Immature natural killer cell (primary cell): ENCODE measurements at places on chromosomes 7 and 10.

GRCh38 chr10:24439935-24440334 is 231.0 kb downstream of the KIAA1217 start:
- no peak for DNase-seq

- no peak for DNase-seq
Observed at GRCh38 chr7:22219739-22220493, 137.0 kb downstream of the RAPGEF5 start.

- DNase-seq: no peak
Observed at GRCh38 chr7:27185013-27185853, at the start of gene HOXA11. Gene HOXA11 (minus strand): TSS chr7:27185232. CDS start chr7:27185144, 88 bp downstream.

GRCh38 chr10:81251457-81252115 is 623.4 kb upstream of the NRG3 start:
- DNase-seq: no peak

DNA sequence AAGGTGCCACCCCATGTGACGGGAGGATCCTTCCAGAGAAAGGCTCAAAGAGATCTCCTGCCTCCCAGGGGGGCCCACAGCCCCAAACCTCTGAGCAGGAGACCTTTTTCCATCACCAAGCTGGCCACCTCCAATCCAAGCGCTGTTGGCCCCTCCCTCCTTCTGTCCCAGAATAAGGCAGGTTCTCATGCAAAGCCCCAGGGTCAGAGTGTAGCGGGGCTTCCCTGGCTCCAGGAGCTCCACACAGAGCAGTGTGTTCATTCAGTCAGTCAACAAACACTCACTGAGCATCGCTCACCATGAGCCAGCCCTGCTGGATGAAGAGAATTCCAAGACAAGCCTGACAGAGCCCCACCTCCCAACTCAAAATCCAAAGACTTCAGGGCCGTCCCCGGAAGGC is 39.0 kb downstream of the TNRC18 start:
- DNase-seq: no peak

GRCh38 chr10:89204621-89205185 is 2.4 kb downstream of the CH25H start:
- no peak for DNase-seq

GRCh38 chr7:69735582-69735981 is 137.3 kb downstream of the AUTS2 start:
- DNase-seq: no peak

DNA sequence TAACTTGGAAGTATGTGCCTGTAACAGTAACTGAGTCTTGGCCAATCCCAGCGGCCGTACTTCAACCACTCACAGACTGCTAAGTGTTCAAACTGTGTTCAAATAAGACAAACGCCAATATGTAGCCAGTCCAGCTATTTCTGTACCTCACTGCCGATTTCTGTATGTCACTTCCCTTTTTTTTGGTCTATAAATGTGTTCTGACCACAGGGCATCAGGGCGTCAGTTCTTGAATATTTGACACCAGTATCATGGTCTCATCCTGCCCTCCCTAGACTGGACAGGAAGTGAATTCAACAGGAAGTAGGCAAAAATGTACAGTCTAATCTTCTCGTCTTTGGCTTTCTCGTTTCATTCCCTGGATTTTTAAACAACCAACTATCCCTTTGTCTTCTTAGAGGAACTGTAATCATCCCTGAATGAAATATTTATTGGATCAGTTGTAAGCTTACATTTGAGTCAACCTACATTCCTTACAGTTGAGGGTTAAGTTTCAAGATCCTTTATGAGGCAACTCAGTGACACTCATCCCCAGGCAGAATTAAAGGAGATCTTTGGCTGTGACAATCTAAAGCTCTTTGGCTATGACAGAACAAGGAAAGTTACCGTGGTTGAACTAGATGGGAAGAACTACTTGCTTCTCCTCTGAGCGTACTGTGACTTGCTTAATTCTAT is 232.7 kb downstream of the NSUN6 start:
- DNase-seq: no peak

DNA sequence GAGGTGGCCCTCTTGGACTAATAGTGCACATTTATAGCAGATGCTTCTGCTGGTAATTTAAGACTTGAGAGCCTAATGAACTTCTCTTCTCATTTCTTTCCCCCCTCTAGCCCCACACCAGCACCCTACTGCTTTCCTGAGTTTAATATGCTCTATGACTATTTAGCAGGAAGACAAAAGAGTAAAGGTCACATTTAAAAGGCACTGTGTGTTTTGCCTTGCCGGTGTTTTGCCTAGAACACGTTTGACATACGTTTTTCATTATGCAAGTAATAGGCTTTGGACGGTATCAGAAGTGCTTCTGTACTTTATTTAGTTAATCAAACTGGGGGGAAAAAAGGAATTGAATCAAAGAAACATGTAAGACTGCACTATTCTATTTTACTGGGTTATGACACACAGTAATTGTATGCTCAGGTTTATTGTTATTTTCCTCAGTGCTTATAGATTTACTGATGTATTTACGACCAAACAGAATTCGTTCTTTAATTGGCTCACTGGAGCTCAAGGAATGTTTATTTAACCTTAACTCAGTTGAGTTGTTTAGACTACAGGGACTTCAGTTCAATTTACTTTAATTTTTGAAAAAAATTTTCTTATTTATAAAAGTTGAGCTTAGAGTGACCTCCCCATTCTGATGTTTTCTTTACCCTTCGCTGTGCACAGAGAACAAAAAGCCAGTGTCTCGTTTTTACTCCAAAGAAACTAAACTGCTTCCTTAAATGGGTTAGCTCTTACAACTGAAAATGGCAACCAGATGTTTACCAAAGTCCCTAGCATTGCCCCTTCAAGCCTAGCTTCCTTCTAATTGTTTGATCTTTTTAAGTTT is 35.4 kb downstream of the CPED1 start:
- DNase-seq: no peak

DNA sequence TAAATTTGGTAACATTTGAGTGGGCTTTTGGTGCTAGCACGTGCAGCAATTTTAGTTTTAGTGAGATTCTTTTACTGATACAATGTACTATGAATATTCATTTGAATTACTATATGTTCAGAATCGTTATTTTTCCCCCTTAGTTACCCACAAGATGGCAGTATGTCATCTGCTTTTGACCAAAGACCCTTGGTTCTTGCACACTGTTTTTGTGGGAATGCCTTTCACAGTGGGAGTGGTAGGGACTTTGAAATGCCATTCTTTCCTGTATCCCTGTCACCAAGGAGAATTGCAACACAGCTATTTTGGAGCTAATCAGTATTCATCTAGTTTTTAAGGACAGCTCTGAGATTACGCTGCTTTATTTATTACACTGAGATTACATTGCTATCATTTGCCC is 40.6 kb downstream of the SEC23IP start:
- DNase-seq: no peak

GRCh38 chr7:115493381-115493780 is 537.2 kb downstream of the TFEC start:
- DNase-seq: no peak

- no peak for DNase-seq
Observed at GRCh38 chr7:140439359-140439758, 35.5 kb downstream of the RAB19 start.

- DNase-seq: no peak
Observed at GRCh38 chr7:101465131-101465530, 102.5 kb downstream of the COL26A1 start.

DNA sequence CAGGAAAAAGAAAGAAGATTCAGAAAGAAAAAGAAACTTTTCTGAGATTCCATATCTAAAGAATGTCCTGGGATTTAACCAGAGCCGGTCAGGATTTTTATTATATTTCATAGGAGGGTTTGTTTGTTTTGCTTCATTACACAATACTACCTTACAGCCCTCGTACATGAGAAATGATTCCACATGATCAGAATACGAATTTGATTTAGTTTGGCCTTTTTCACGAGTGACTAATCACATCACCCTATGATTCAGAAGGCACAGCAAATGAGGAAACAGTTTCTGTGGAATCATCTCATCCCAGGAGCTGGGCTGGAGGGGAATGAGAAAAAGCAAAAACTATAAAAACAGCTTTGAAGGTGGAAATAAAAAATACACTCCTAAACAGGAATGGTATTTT is 54.7 kb upstream of the VWC2 start:
- no peak for DNase-seq

- DNase-seq: no peak
Observed at GRCh38 chr10:48818861-48819520, 120.6 kb downstream of the LRRC18 start.

DNA sequence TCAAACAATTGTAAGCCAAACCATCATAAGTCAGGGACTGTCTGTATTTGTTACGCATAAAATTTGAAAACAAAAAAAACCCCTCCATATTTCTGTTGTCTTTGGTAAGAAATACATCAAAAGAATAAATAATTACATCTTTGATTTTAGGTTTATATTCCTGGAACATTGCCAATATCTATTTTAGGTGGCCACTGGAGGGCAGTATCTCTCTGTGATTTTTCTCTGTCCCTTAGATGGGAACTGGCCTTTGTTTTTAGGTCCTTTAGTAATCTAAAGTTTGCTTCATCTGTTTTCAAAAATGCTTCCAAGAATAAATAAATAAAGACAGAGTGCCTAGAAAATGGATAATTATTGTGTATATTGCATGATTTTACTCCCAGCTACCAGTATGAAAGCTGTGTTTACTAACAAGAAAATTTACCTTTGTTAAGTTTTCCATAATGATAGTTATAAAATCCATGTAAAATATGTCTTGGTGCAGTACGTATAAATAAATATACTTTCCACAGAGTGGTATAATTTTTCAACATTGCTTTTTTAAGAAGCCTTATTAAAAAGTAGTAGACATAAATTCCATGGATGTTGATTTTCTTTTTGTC is 64.2 kb downstream of the PHYHIPL start:
- DNase-seq: no peak

DNA sequence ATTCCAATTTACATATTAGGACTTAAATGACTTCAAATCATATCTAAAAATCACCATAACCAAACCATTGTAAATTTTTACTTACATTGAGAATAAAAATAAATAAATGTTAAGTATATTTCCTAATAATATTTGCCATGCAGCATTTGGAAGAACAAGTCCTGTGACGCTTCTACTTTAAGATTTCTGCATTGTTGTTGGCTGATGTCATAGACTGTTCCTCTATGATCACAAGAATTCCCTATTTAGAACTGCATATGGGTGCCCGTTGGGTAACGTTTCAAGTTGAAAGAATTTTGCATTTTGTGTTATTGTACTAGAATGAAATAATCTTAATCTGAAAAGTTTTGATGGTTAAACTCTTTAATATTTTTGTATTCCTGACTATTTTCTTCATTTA is 5.1 kb upstream of the ITGB1 start:
- DNase-seq: no peak

DNA sequence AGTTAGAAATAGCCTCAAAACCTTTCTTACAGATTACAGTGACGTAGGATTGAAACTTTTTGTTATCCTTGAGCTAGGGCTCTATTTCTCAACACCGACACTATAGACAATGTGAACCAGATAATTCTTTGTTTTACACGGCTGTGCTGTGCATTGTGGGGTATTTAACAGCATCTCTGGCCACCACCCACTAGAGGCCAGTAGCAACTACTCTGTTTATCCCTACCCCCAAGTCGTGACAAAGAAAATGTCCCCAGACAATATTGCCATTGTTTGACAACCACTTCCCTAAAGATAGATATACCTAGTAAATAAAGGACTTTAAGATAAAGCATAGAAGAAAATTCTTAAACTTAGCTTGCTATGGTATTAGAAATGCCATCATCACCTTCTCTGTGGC is 359.6 kb downstream of the ARL4A start:
- DNase-seq: no peak

DNA sequence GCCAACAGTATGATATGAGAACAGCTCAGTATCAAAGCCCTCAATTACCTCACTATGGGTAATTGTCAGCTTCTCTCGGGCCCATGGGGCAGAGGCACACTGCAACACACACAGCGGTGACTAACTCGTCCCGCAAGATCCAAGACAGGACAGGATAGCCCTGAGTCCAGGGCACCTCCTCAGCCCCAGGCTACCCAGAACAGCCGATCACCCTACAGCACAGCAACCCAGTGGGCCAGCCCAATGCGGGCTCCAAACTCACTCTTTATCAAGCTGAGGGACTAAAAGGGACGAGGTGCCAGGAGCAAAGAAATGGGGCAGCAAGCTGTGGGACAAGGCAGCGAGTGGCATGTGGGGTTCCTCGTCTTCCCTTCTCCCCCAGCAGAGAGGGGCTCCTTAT is 765.1 kb downstream of the GRID1 start:
- no peak for DNase-seq

GRCh38 chr7:142272841-142273240 is 15.0 kb upstream of the PRSS58 start:
- no peak for DNase-seq

DNA sequence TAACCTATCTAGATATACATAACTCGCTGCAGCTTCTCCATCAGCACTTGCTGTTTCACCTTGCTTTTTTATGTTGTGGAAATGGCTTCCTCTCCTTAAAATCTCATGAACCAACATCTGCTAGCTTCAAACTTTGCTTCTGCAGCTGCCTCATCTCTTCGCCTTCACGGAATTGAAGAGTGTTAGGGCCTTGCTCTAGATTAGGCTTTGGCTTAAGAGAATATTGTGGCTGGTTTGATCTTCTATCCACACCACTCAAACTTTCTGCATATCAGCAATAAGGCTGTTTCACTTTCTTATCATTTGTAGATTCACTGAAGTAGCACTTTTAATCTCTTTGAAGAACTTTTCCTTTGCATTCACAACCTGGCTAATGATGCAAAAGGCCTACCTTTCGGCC is 49.2 kb upstream of the AGR3 start:
- DNase-seq: no peak

DNA sequence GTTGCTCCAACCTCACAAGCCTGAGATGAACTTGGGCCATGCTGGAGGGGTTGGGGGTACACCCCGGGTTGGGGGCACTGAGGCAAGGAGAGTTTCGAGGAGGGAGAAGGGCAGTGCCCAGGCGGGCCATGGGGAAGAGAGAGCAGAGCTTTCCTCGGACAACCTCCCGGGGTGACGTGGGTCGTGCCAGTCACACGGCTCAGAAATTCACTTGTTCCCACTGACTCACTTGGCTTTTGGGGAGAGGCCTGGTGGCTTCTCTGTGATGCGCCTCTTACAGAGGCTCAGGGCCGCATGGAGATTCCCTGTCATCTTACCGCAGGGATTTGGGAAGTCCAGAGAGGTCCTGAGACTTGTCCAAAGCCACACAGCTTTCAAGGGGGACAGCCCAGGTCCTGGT is 2.9 kb downstream of the LAT2 start:
- no peak for DNase-seq

GRCh38 chr10:118842843-118843624 is 88.3 kb upstream of the CACUL1 start:
- DNase-seq: no peak

GRCh38 chr7:9083837-9084236 is 650.4 kb downstream of the NXPH1 start:
- DNase-seq: no peak

DNA sequence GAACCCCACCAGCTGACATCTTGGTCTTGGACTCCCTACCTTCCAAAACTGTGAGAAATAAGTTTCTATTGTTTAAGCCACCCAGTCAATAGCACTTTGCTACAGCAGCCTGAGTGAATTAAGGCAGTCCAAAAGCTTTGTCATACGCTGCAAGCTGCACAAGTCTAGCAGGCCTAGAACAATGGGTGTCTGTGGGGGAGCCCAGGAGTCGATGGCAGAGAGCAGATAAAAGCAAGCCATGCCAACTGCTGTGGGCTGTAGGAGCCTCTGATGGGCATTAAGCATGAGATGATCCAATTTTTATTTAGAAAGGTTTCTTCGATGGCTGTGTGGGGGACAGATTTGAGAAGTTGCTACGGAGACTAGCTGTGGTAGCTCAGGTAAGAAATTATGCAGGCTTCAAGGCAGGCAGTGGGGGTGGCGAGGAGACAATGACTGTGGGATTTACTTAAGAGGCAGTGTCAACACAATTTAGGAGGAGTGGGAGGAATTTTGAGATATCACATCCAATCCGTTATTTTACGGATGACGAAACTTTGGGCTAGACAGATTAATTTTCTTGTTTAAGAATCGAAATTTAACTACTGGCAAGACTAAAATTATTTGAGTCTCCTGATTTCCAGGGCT is 110.4 kb downstream of the NRCAM start:
- DNase-seq: no peak
